ENCODE measurements at places on chromosomes 6 and 20. TPM values are rescaled to one million over a fixed set of nuclear protein-coding genes. Genes with fewer than 3 reads are reported as not detected.

The TNXB gene
- 47.9 TPM for polyA plus RNA-seq

The BPIFB2 gene
- polyA plus RNA-seq = not detected

The ZNF334 gene
- 0.78 TPM for polyA plus RNA-seq

The XKR7 gene
- not detected for polyA plus RNA-seq

The FKBP1C gene
- polyA plus RNA-seq = not detected

The FAM83C gene
- not detected for polyA plus RNA-seq

The VSTM2L gene
- polyA plus RNA-seq = 28.1 TPM

The HCRTR2 gene
- polyA plus RNA-seq = 0.08 TPM

The CYP24A1 gene
- not detected for polyA plus RNA-seq

The TFAP2D gene
- not detected for polyA plus RNA-seq

The TBXT gene
- not detected for polyA plus RNA-seq

The GCLC gene
- polyA plus RNA-seq = 12.4 TPM

The MYBL2 gene
- 0.24 TPM for polyA plus RNA-seq

The GNAS-AS1 gene
- 0.17 TPM for polyA plus RNA-seq

The ZC2HC1B gene
- polyA plus RNA-seq = not detected

The APCDD1L gene
- not detected for polyA plus RNA-seq

The CDSN gene
- 0.15 TPM for polyA plus RNA-seq

The KIF13A gene
- 17.1 TPM for polyA plus RNA-seq

The SUMO4 gene
- polyA plus RNA-seq = 0.50 TPM

The OPRM1 gene
- not detected for polyA plus RNA-seq

The BPIFA3 gene
- polyA plus RNA-seq = not detected

The CENPW gene
- polyA plus RNA-seq = 0.78 TPM

The KIAA1755 gene
- 2.1 TPM for polyA plus RNA-seq

The CHRNA4 gene
- 0.23 TPM for polyA plus RNA-seq

The CCR6 gene
- polyA plus RNA-seq = not detected

The TTK gene
- 0.12 TPM for polyA plus RNA-seq

The MOG gene
- 0.19 TPM for polyA plus RNA-seq

The RAD21L1 gene
- polyA plus RNA-seq = not detected

The RIMS1 gene
- not detected for polyA plus RNA-seq

The KIF25 gene
- polyA plus RNA-seq = 0.12 TPM

The OOEP gene
- not detected for polyA plus RNA-seq

The ACTL10 gene
- polyA plus RNA-seq = 0.23 TPM

The VNN1 gene
- 0.44 TPM for polyA plus RNA-seq

The FAM83B gene
- polyA plus RNA-seq = 0.08 TPM

The NOL4L gene
- 7.4 TPM for polyA plus RNA-seq

The BPIFA1 gene
- not detected for polyA plus RNA-seq

The LY6G6C gene
- polyA plus RNA-seq = not detected

The MDFI gene
- polyA plus RNA-seq = 2.9 TPM

The GTPBP2 gene
- 37.0 TPM for polyA plus RNA-seq

The OR2B6 gene
- not detected for polyA plus RNA-seq

The YWHAB gene
- polyA plus RNA-seq = 32.2 TPM

The SRSF12 gene
- 0.28 TPM for polyA plus RNA-seq

The GINS1 gene
- polyA plus RNA-seq = 0.47 TPM
